ENCODE measurements at places on chromosomes 16 and 17. TPM values are rescaled to one million over a fixed set of nuclear protein-coding genes. Genes with fewer than 3 reads are reported as not detected.

Gene SPATA22
- total RNA-seq, result 0.51 TPM

Gene VMP1
- total RNA-seq, result 49.4 TPM

Gene TRPV2
- 10.3 TPM for total RNA-seq

Gene TMEM235
- total RNA-seq, result not detected

Gene IL34
- 1.6 TPM for total RNA-seq

Gene CCDC92B
- total RNA-seq, result 0.11 TPM

Gene RCVRN
- not detected for total RNA-seq

Gene GPR179
- 0.16 TPM for total RNA-seq

Gene SPN
- total RNA-seq, result 0.91 TPM

DNA sequence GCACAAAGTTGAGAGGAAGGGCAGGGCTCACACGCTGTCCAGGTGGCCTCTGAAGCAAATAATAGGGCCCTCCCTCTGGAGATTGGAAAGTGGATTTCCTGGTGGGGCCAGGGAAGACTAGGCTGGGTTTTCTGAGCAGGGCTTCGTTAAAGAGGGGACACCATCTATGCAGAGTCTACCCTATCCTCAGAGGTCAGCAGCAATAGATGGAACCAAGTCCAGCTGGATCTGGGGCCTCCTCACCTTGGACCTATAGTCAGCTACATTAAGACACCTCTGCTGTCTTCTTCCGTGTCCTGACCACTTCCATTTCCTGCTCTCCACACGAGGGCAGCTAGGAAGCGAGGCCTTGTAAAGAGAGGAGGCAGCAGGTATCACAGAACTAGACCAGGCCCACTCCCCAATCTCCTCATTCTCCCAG, 14.7 kb upstream of the ST6GALNAC1 start:
- DNase-seq, result no peak

DNA sequence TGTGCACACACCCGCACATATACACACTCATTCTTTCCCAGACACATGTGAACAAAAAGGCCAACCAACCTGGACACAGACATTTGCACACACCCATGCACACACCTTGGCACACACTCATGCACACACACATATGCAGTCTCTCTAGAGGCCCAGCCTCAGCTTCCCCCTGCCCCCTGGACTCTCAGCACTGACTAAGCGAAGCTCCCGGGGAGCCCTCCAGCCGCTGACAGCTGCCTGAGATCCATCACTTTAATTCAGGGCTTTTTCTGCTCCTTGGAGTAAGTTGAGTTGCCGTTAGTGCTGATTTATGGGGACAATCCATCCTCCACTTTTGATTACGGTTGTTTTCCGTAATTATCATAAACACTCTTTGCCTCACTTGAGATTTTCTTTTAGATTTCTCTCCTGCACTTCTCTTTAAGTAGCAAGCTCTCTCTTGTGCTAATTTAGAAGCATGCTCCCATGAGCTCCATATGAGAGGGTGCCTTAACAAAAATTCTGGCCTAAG, 158.6 kb upstream of the CDC42EP4 start:
- DNase-seq, result no peak

GRCh38 chr17:37605813-37606505, 3.3 kb downstream of the SYNRG start:
- no peak for DNase-seq

- DNase-seq, result no peak
Measured at GRCh38 chr17:74028354-74029116, 174.9 kb upstream of the RPL38 start.

DNA sequence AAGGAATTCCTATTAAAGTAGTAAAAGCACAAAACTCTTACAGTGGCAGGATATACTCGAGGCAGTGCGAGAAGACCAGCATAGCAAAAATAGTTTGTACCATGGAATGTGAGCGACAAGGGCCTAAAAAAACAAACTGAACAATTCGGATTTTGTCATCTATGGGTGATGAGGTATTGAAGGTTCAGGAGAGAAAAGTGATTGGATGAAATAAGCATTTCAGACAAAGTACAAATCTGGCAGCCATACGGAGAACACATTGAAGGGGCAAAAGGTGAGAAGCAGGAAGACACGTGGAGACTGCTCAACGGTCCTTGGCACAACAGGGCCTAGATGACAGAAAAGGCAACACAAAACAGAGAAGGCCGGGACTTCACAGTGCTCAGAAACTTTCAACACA, 22.5 kb downstream of the MYH10 start:
- DNase-seq, result no peak

GRCh38 chr16:85989863-85990643, 91.1 kb downstream of the IRF8 start:
- no peak for DNase-seq

DNA sequence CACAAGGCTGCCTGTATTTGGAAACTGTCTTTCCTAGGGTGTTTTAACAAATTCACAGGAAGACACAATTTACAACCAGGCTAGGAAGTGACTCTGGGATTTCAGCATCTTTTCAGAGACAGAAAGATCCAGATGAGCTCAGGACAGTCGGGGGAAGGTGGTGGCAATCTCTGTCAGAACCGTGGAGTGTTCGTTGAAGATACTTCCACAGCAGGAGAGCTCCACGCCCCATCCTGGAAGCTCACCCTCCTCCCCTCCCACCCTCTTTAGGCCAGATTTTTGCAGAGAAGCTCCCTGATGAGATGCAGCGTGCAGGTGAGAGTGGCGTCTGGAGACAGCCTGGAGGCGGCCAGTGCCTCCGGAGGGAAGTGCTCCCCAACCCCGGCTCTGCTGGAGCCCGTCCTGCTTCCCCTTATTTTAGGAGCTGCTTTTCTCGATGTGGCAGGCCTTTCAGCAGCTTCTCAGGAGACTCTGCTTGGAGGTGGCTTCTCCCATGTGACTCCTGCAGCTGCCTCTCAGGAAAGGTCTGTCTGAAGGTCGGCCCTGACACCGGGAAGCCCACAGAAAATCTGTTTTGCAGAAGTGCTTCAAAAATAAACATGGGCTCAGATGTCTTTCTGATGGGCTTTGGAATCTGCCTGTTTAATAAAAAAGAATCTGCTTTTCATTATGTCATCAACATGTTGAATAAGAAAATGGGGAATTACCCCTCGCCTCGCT, 186.4 kb upstream of the CHMP6 start:
- DNase-seq, result no peak

- DNase-seq, result no peak
Measured at GRCh38 chr17:57553991-57554825, 190.9 kb downstream of the CCDC182 start.

- DNase-seq, result no peak
Measured at GRCh38 chr16:88456356-88457292, 3.5 kb downstream of the ZFPM1 start.

GRCh38 chr16:6846452-6846851, 486.2 kb upstream of the RBFOX1 start:
- DNase-seq, result no peak

DNA sequence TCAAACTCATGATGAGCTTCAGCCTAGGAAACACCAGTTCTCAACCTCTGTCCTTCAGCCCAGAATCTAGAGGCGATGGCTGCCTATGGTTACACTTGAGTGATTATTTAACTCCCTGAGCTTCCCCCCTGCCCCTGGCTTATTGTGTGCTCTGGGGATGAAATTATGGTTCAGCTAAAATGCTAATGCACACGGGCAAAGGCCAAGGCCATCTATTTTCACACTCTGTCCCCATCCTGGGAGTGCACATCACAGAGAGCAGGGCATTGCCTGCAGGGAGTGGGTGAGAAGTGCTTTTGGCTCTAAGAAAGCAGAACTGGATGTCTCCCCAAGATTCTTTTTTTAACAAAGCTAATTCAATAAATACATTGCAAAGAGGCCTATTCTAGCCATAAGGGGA, 21.6 kb upstream of the CACNG5 start:
- DNase-seq, result no peak

Measured in Right ventricle myocardium superior (tissue), 1 donor.